ENCODE measurements at places on chromosomes 2 and 18.

DNA sequence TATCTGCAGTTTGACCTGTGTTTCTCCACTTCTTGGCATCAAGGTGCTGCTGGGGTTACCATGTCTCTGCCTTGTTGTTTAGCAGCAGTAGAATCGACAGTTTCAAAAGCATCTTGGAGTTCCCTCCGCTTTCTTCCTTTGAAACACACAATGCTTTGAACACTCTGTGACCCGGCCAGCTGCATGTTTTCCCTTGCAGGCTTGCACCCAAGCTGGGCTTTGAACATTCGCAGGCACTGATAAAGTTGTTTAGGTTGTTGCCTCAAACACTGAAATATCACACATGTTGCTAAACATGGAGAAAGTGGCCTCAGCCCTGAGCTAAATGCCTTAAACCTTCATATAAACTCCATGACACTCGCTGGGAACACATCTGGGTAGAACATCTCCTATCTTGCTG is 251.7 kb downstream of the TSN start:
- no peak for DNase-seq

- DNase-seq, result no peak
Observed at GRCh38 chr18:67135981-67136380, 380.5 kb downstream of the DSEL start.

- DNase-seq, result no peak
Observed at GRCh38 chr2:150266931-150267330, 220.5 kb downstream of the RND3 start.

DNA sequence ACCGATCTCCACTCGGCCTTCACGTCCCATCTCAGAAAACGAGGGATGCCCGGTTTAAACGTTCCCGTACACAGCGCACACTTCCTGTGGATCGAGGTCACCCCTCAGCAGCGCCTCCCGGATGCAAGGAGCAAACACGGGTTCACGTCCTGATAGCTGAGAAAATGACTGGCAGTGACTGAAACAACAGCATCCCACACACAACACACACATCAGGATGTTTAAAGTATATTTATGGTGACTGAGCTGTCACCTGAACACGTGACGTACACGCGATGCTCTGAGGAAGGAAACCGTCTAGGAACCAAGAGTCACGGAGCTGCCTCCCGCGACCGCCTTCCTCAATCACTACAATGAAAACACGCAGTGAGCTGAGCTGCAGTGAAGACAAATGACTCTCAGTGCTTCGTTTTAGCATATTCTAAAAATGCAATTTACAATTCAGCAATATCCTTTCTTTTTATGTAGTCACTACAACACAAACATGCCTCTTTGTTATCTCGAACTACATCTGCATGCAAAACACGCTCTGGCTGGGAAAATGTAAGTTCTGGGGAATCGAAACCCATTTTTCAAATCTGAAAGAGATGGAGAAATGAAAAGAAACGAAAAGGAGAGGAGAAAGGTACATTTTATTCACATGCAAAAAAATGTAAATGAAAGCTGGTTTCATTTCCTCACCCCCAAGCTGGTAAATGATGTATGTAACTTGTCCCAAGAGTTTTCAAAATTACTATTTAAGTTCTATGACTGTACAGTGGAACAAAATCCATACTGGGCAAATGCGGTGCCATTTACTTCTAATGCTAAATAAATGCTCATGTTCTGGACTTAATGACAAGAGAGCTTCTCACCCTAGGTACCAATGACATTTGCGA is 19.8 kb downstream of the HDAC4 start:
- DNase-seq, result peak; percentile 69

DNA sequence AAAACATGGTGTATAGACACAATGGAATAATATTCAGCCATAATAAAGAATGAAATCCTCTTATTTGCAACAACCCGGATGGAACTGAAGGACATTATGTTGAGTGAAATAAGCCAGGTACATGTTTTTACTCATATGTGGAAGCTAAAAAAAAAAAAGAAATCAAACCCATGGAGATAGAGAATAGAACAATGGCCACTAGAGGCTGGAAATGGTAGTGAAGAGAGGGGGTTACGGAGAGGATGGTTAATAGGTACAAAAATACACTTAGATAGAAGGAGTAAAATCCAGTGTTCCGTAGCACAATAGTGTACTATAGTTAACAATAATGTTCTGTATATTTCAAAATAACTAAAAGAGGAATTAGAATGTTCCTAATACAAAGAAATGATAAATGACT is 12.8 kb upstream of the KIAA2012 start:
- no peak for DNase-seq

- no peak for DNase-seq
Observed at GRCh38 chr2:217873371-217873770, 129.4 kb downstream of the TNS1 start.

DNA sequence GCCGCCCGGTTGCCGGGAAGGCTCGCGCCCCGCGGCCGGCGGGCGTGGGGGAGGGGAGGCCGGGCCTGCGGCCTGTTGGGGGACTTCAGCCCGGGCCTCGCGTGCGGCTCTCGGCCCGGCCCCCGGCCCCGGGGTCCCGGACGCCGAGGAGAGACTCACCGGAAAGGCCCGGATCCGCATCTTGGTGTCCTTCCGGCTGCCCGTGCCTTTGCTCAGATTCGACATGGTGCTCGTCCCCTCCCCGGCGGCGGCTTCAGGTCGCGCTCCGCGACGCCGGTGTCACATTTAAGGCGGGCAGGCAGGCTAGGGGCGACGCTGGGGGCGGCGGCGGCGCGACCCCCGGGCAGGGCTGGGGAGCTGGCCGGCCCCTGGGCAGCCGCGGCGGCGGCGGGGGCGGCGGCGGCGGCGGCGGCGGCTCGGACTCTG is 365 bp downstream of the CUL3 start:
- peak; percentile 54 for DNase-seq

DNA sequence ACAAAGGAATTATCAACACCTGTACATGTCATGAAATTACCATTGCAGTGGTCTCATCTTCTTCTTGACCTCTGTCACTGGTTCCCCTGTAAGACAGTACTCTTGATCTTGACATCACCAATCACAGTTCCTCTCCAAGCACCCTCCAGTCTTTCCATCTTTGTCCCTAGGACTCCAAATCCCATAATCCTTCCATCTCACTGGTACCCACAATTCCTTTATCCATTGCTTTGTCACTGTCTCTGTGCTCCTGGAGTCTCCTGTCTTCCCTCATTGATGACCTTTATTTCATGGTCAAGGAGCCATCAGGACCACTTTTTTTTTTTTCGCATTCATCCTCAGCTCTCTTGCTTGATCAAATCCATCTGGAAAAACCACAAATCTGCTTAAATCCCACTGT is 56.7 kb downstream of the COL4A3 start:
- no peak for DNase-seq

GRCh38 chr18:59628995-59629394 is 68.2 kb downstream of the CCBE1 start:
- no peak for DNase-seq

GRCh38 chr2:224310943-224311625 is 90.8 kb downstream of the FAM124B start:
- no peak for DNase-seq

- no peak for DNase-seq
Observed at GRCh38 chr2:24480245-24480644, 10.8 kb upstream of the NCOA1 start.

- no peak for DNase-seq
Observed at GRCh38 chr2:203870941-203871340, 3.4 kb downstream of the CTLA4 start.

DNA sequence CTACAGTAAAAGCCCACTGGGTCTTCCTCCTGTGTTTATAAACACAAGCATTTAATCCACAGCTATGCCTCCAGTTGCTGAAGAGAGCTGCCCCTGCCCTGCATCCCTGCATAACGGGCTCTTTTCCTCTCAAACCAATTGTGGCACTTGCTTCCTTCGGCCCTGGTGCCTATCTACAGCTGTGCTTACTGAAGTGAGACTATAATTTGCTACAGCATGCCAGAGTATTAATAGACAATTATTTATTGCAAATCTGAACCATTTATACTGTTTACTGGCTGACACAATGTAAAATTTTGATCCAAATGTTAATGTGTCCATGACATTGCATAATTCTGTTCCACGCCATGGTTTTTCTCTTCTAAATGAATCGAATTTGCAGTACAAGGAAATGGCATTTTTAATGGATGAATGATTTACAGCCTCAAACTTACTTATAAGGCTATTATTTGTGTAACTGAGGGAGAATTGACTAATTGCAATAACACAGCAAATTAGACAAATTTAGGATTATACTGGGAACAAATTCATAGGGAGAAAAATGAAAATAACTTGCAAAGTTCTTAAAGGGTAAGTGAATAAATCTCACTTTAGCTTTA is 457.0 kb upstream of the HNRNPA3 start:
- no peak for DNase-seq

DNA sequence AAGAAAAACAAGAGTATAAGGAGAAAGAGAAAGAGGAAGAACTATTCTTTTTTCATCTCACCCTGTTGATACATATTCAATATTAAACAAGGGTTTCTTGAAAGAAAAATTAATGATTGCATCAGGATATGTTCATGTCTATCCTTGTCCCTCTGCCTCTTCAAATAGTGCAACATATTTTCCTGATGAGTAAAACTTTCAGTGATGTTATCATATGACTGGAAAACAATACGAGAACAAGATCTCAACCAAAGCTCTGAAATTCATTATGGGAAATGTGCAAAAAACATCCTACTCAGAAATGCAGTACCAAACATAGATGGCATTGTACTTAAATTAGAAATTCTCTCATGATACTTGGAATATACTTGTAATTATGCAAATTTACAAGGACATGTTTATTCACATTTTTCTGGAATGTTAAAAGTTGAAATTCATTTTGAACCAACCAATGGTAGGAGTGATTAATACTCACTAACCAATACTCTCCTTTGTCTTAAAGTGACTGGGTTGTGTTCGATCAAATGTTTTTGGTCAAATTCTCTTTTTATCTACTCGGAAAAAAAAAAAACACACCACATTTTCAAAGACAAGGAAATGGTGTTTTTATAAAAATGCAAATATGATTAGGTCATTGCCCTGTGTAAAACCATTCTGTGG is 148.9 kb upstream of the GULP1 start:
- DNase-seq, result no peak

DNA sequence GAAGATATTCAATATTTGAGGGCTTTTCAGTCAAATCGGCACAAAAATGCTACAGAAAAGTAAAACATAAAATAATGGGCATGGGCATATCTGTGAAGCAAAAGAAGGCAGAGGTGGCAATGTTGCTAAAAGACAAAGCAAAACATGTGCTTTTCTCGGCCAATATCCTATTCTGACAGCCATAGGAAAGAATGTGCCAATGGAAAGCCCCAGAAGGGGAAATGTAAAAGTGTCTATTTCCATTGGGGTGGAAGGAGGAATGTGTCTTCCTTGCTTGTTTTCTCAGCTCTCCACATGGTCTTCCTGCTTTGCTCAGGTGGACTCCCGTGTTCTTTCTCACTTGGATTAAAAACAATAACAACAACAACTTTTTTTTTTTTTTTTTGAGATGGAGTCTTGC is 13.7 kb upstream of the PER2 start:
- no peak for DNase-seq

- no peak for DNase-seq
Observed at GRCh38 chr2:237723602-237724001, 75.0 kb upstream of the RBM44 start.

- DNase-seq, result no peak
Observed at GRCh38 chr18:36127836-36128529, 1.2 kb downstream of the SLC39A6 start.

DNA sequence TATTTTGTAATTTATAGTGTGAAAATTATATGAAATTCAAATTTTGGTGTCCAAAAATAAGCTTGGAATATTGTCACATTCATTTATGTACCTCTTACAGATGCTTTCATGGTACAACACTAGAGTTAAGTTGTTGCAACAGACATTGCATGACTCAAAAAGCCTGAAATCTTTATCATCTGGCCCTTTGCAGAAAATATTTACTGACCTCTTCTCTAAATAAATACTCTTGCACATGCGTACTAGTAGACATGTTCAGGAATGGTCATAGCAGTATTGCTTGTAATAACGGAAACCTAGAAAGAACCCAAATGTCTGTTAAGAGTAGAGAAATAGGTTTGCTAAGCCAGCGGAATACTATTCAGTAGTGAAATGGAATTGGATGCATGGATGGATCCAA is 60.4 kb downstream of the GALNT1 start:
- DNase-seq, result no peak

- DNase-seq, result no peak
Observed at GRCh38 chr2:12440731-12441130, 276.0 kb upstream of the TRIB2 start.

DNA sequence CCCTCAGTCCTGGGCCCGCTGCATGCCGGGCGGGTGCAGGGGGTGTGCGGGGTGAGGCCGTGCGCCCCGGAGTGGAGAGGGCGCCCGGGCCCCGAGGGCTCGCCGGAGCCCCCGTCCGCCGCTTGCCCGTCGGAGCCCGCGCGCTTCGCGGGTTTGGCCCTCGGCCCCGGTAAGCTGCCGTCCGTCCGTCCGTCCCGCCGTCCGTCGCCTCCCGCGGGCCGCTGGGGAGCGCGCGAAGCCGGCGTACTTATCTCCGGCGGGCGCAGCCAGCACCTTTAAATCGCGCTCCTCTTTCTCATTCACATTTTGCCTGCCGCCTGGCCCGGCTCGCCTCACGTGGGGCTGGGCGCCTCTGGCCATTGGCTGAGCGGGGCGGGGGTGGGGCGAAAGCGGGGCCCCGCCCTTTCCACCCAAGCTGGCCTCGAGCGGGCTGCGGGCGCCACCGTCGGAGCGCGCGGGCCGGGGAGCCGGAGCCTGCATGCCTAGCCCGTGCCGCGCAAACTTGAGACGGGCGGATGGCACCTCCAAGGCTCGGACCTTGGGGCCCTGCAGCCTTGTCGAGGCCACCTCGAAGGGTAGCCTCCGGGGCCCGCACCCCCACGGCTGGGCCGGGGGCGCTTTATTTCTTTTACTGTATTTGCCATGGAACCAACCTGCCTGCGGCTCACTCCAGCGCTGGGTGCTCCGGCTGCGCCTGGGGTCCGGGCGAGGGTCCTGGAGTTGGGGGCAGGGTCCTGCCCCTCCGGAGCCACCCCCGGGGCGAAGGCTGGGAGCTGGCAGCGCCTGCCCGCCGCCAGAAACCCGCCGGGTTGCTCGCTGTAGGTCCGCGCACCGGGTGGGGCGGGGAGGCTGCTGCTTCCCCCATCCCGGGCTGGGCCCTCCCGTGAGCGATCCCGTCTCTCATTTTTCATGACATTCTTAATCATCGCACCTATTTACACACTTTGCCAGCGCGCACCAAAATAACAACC is at the start of gene GBX2:
Gene GBX2, minus strand, starts transcription at position 277 of the 971 bp plus-strand sequence. CDS start 415 bp downstream, outside the sequence.
- no peak for DNase-seq

- no peak for DNase-seq
Observed at GRCh38 chr2:16151281-16151570, 210.9 kb downstream of the MYCN start.
